Breast epithelium (tissue), 4 donors: ENCODE measurements at places on chromosomes 6 and 20. TPM values are rescaled to one million over a fixed set of nuclear protein-coding genes. Genes with fewer than 3 reads are reported as not detected.
A peak's percentile ranks its signal among the peaks of the same experiment; 100 is the strongest.

GRCh38 chr6:80959034-80959433 is 793.4 kb downstream of the TENT5A start:
- no peak for DNase-seq

DNA sequence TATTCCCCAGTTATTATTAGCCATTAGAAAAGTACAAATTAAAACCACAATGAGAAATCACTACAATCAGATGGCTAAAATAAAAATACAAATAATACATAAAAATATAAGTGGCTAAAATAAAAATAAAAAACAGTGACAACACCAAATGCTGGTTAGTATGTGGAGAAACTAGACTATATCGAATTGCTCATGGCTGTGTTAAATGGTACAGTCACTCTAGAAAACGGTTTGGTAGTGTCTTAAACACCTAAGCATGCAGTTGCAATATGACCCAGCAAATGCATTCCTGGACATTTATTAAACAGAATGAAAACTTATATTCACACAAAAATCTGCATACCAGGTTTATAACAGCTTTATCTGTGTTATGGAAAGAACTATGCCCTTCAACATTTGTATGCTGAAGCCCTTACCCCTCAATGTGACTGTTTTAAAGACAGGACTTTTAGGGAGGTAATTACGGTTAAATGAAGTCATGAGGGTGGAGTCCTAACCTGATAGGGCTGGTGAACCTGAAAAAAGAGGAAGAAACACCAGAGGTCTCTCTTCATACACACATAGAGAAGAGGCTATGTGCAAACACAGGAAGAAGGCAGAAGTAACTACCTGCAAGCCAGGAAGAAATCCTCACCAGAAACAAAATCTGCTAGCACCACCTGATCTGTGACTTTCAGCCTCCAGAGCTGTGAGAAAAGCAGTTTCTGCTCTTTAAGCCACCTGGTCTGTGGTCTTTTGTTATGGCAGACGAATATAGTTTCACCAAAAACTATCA is 84.9 kb downstream of the ASCC3 start:
- DNase-seq, result no peak

DNA sequence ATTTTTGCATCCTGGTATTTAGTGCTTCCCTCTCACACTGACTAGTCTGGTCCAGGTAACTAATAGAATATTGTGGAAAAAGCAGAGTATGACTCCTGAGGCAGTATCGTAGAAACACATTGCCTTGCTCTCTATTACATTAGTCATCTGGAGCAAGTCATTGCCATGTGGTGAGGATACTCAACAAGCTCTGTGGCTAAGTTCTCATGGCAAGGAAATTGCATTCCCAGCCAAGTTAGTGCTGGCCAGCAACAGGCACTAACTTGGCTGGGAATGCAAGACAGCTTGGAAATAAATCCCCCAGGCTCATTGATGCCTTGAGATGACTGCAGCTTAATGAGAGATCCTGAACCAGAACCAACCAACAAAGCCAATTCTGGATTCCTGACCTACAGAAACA is 39.7 kb upstream of the HTR1B start:
- DNase-seq, result peak; percentile 20

- no peak for DNase-seq
Measured at GRCh38 chr6:109291902-109292301, 90.4 kb downstream of the CD164 start.

- DNase-seq, result peak; percentile 29
Measured at GRCh38 chr20:64188682-64189529, 24.7 kb downstream of the MYT1 start.

DNA sequence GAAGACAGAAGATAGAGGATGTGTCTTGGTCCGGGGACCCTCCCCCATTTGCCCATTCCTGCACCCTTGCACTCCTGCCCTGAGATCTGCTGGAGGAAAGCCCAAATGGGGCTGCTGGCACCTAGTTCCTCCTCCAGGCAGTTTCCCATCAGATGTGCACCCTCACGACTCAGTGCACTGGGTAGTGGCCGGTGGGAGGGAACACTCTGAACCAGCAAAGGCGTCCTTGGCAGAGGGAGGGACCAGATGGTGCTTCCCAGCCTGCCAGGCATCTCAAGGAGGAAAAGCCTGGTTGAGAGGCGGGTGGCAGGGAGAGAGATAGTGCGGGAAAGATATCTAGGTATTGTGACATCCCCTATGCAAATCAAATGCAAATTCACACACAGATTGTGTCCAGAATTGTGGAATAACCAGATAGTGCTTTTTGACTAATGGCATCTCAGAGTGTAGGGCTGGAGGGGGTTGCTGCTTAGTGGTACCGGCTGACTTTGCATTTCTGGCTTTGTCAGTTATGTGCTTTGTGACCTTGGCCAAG is 19.5 kb downstream of the TMEM151B start:
- no peak for DNase-seq

GRCh38 chr6:35392111-35392702 is 49.8 kb downstream of the PPARD start:
- DNase-seq, result peak; percentile 76

DNA sequence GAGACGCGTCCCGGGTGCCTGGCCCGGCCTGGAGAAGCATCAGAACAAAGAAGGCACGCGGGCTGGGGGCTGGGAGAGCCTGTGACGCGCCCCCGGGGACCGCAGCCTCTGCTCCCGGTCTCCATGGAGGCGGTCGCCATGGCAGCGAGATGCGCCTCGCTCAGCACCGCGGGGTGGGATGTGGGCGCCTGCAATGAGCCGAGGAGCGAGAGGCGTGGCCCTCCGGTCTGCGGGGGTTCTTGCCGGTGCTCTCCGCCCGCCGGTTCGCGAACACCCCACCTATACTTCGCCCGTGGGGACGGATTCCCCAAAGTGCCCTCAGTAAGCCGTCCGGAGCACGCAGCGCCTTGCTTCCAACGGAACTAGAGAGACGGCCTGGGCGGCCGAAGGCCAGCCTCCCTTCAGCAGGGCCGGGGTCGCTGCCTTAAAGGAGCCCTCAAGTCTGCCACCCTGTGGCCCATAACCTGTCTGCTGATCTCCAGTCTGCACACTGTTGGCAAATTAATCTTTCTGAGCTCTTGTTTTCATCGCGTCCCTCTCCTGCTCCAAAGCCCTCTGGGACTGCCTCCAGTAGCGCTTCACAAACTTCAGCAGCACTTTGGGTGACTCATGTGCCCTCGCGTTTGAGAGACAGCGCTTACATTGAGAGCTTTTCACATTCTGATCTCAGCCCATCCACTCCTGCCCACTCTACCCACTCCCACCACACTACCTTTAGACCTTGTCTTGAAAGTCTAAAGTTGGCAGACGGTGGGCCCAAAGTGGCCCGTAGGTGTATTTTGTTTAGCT is 983 bp upstream of the ADISSP start:
- peak; percentile 53 for DNase-seq

DNA sequence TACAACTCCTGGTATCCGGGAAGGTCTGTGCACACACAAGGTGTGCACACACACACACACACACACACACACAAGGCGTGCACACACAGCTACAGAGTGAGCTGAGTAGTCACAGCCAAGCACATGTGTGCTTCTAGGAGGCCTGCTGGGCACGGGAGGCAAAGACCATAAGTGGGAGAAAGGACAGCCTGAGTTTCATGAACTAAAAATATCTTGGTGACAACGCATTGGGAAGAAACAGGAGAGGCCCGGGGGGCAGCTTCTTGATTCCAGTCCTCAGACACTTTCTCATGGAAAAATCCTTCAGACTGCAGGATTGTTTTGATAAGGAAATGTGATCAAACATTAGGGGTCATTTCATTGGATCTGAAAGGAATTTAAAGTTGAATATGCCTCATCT is 2.6 kb downstream of the TRAF3IP2 start:
- DNase-seq, result no peak

- no peak for DNase-seq
Measured at GRCh38 chr20:7744411-7744810, 195.8 kb downstream of the HAO1 start.

GRCh38 chr6:151842816-151843215 is 35.3 kb downstream of the ESR1 start:
- DNase-seq, result no peak

DNA sequence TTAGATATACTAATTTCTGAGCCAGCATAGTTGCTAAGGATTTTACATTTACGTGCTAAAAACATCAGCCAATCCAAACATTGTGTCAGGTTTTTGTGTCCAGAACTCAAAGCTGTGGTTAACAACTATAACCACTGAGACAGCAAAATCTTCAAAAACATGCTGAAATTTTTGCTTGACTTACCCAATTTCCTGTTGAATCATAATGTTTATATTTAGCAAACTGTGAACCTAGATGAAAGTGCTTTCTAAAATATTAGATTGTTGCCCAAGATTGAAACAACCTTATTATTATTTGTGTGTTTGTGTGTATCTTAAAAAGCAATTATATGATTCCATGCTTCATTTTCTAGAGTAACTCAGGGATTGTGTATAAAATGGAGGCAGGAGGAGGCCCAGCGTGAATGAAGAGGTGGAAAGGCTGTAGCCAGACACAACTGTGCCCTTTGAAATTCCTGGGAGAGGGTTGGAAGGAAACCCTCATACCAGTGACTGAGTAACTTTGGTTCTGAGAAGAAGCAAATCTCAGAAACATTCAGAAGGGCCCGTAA is 48.0 kb downstream of the ARMC2 start:
- no peak for DNase-seq

- no peak for DNase-seq
Measured at GRCh38 chr6:73640179-73640750, 13.5 kb downstream of the SLC17A5 start.

DNA sequence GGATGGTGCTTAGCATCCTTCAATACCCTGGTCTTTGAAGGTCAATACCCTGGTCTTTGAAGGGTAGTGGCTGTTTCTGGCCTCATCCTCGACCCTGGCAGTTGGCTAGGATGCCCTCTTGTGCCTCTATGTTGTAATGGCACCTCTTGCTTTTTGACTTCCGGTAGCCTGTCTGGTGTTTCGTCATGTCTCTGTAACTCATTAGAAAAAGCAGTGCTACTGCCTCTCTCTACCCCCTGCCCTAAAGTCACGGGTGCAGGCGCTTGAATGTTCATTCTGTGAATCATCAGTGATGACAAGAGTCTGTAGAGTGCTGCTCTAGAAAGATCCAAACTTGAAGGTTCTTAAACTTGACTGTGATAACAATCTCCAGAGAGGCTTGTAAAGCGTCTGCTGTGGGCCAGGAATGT is 28.3 kb downstream of the RSPO4 start:
- no peak for DNase-seq

- DNase-seq, result no peak
Measured at GRCh38 chr6:88459189-88459588, 293.0 kb upstream of the CNR1 start.

DNA sequence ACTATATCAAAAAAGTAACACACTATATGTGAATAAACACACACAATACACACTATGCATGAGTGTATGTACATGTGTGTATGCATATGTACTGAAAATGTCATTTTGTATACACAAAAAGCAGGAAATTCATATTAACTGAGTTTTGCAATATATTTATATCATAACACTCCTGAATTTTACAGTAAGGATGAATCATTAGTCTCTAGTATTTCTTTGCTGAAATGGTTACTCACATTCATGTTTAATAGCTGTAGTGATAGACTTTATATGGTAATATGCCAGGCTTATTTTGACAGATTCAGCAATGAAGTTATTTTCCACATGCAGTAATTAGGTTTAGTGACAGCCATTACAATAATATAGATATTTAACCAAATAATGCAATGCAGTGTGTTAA is 1216.2 kb upstream of the CITED2 start:
- no peak for DNase-seq

DNA sequence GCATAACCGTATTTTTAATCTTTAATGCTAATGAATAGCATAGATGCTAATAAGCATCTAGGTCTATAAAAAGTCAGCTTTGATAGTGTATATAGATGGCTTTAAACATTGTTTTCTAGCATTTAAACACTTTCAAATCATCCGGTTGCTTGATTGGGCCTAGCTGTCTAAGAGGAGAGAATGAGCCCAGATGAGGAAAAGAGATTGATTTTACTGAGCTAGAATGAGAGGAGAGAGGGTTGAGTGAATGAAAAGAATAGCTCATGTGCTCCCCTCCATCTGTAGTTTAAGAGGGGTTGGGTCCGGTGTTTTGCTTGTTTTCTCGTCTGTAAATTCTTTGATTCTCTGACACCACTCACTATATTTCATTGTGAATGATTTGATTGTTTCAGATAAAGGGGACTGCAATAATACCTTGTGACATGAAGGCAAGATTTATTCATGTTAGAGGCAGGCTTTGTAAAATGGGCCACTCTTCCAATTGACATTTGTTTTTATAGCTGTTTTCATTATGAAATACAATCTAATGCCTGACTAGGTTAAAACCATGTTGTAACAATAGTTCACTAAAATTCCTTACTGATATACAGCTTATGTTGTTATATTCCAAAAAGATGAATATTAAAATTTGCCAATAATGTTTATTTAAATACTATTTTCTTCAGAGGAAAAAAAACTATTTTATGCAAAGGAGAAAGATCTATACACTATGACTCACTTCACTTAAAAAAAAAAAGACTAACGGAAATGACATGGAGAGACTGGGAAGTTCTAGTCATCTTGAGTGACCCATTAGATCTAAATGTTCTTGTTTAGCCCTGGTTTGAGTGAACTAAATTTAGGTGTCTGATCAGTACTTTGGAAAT is 3.2 kb downstream of the PTPN1 start:
- no peak for DNase-seq

GRCh38 chr6:52545406-52546119 is 31.3 kb downstream of the TRAM2 start:
- DNase-seq, result no peak

GRCh38 chr6:14384175-14384949 is 266.8 kb downstream of the CD83 start:
- no peak for DNase-seq

The C2 gene
- 10.2 TPM for total RNA-seq

The PDYN gene
- total RNA-seq, result not detected

The TEAD3 gene
- total RNA-seq, result 28.2 TPM

The LIN28B gene
- not detected for total RNA-seq

The FLRT3 gene
- total RNA-seq, result 6.2 TPM

The ESR1 gene
- 2.2 TPM for total RNA-seq

The NUP43 gene
- total RNA-seq, result 27.8 TPM

The PTK6 gene
- 0.16 TPM for total RNA-seq

The COL21A1 gene
- total RNA-seq, result 0.80 TPM

The SRSF6 gene
- total RNA-seq, result 114 TPM

The POLH gene
- 13.0 TPM for total RNA-seq

The STX11 gene
- 20.0 TPM for total RNA-seq
